ENCODE measurements at places on chromosomes 11 and 22.

DNA sequence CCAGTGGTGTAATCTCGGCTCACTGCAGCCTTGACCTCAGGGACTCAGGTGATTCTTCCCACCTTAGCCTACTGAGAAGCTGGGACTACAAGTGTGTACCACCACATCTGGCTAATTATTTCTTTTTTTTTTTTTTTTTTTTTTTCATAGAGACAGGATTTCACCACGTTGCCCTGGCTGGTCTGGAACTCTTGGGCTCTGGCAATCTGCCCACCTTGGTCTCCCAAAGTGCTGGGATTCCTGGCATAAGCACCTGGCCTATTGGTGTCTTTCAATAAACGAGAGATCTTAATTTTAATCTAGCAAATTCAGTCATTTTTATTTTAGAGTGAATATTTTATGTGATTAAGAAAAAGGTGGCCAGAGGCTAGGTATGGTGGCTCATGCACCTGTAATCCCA is 40.1 kb downstream of the DGCR2 start:
- no peak for DNase-seq

- peak; percentile 35 for DNase-seq
These were observed 87.0 kb upstream of the BLID start for GRCh38 chr11:122202951-122203456.

DNA sequence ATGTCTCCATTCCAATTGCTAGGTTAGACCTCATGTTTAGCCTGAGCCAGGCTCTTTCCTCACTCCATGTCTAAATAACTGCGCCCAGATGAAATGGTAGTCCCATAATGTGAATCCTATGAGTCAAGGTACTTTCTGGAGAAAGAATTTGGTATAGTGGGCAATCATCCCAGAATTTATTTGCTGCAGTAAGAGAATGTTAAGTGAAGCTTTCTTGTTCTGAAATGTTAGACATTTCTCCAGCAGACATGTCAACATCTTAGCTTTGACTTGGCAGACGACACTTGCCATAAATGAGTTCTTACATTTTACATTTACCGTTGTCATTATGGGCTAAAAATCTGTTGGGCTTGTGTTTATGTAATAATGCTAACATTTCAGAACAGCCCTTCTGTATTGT is 165.2 kb downstream of the PGR start:
- no peak for DNase-seq

GRCh38 chr11:15901054-15901453 is 455.3 kb downstream of the SOX6 start:
- no peak for DNase-seq

GRCh38 chr11:77502346-77502905 is 28.5 kb upstream of the PAK1 start:
- no peak for DNase-seq

DNA sequence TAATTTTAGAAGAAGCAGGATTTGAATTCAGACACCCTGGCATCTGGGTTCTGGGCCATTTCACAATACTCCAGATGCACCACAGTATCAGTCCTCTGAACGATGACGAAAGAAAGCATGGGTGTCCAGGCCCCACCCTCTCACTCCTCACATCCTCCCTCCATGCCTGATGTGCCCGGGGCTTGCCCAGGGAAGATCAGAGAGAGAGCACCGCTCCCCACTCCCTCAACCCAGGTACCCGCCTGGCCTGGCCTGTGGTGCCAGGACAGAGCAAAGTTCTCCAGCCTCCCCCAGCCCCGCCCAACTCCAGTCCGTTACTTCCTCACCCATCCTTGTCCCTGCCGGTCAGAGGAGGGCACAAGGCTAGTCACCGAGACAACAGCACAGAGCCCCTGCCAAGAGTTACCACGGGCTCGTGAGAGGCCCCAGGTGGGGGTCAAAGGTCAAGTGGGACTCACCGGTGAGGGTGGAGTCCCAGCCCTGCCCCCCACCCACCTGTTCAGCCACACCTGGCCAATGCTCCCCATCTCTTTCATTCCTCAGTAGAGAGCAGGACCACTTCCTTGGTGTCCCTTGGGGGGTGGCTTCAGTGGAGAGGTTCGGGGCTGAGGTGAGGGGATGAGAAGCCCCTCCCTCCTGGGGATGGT is 8.1 kb downstream of the BCL9L start:
- DNase-seq, result no peak
